ENCODE measurements at places on chromosomes 16 and 17.

DNA sequence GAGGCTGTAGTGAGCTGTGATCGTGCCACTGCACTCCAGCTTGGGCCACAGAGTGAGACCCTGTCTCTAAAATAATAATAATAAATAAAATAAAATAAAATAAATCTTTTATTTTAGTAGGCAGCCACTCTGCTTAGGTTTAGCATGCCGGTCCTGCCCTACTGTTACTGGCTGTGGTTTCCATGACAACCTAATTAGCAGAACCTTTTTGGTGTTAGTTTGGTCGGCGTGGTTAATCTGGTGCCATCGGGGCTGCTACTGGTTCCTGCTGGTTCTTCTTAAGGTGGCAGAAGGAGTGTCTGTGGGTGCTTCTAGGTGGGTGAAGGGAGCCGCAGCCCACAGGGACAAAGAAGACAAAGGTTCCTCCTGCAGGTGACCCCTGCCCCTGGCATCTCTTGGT is 37.8 kb upstream of the CBX4 start:
- DNase-seq: no peak

DNA sequence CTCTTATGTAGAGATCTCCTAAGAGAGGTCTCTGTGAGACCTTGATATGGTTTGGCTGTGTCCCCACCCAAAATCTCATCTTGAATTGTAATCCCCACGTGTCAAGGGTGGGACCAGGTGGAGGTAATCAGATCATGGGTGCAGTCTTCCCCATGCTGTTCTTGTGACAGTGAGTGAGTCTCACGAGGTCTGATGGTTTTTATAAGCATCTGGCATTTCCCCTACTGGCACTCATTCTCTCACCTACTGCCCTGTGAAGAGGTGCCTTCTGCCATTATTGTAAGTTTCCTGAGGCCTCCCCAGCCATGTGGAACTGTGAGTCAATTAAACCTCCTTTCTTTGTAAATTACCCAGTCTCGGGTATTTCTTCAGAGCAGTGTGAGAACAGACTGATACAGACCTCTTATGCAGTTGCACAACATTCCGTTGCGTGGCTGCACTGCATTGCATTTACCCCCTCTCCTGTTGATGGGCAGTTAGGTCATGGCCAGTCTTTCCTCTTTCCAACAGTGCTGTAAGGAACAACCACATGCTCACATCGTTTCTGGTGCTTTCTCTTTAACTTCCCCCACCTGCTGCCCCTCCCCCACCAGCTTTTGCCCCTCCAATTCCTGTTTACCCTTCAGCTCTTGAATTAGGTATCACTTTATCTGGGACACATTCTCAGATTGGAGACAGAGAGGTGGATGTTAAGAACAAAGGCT is 43.6 kb upstream of the MED9 start:
- DNase-seq: no peak

GRCh38 chr16:15972046-15972868 is 22.8 kb downstream of the ABCC1 start:
- DNase-seq: no peak

GRCh38 chr16:48225456-48225855 is 18.6 kb upstream of the LONP2 start:
- no peak for DNase-seq

- no peak for DNase-seq
Observed at GRCh38 chr17:10161386-10161785, 37.0 kb downstream of the GAS7 start.

GRCh38 chr16:1946495-1947368 is 3.7 kb upstream of the MSRB1 start:
- DNase-seq: no peak

Data from activated CD8-positive, alpha-beta memory T cell treated with anti-CD3 and anti-CD28 coated beads for 24 hours (primary cell).